ENCODE measurements at places on chromosomes 3 and 15. TPM values are rescaled to one million over a fixed set of nuclear protein-coding genes. Genes with fewer than 3 reads are reported as not detected.

DNA sequence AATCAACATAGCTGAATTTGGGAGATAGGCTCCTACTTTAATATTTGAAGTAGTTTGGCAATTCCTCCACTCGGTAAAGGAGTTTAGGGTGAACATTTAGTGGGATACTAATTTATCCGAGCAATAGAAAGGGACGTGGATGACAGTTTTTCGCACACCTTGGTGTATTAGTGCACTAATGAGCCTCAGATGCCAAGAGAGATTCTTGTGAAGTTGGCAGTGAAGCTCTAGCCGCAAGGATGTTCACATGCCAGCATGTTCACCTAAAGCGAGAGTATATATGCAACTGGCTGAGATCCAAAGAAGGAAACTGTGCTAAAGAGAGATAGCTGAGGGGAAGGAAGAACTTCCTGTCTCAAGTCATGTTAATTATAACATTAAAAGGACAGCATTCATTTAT lies 58.5 kb downstream of the TGFBR2 start:
- DNase-seq: no peak

DNA sequence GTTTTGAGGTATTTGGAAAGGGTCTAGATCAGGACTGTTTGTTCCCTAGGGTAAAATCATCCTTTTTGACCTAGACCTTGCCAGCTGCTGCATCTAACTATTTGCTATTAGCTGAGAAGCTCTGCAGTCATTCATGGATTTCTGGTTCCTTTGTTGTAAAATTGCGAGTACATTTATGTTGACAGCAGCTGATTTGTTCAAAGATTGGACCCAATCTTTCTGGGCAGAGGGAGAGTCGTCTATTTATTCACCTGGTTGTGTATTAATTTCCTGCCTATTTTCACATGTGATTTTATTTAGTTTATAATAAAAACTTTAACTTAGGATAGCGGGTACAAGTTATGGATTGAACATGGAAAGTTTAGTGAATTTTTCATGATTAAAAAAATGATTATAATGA lies 236.3 kb downstream of the CNTN4 start:
- DNase-seq: no peak

- no peak for DNase-seq
Measured at GRCh38 chr15:65184305-65184867, 756 bp downstream of the CLPX start.

DNA sequence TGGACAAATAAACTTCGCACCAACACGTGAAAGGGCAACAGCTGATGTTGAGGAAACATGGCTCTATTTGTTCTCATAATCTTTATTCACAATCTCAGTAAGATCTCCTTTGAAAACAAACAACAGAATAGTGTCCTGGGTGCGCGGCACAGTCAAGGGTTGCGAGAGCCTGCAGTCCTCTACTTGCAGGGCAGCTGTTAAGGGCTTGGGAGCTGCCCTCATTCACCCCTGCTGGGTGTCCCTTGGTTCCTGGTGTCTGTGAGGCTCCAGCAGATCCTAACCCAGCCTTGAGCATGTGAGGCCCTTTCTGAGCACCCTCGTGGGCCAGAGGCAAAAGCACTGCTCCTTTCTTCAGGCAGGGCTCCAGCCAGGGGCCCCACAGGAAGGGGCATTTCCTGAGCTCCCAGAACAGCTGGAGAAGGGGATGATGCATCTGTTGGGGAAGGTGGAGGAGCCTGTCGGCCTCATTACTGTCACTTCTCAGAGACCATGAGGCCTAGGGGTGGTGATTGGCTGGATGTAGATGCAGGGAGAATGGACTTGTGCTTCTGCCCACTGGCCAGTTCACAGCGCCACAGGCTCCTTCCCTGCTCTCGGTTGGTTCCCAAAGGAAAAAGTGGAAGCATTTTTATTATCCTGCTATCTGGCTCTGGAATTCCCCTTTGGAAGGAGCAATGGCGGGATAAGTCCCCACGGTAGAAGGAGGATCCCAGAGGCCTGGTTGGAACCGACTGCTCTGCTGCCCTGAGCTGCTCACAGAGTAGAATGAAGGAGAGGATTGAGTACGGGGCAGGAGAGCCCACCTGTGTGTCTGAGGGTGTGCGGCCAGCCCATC lies 51.9 kb upstream of the KLF13 start:
- no peak for DNase-seq

GRCh38 chr3:9669720-9670432 lies 20.6 kb downstream of the MTMR14 start:
- DNase-seq: no peak

- DNase-seq: no peak
Measured at GRCh38 chr15:74320352-74321247, 46.8 kb downstream of the CYP11A1 start.

- no peak for DNase-seq
Measured at GRCh38 chr3:183533412-183534132, 21.9 kb downstream of the KLHL6 start.

DNA sequence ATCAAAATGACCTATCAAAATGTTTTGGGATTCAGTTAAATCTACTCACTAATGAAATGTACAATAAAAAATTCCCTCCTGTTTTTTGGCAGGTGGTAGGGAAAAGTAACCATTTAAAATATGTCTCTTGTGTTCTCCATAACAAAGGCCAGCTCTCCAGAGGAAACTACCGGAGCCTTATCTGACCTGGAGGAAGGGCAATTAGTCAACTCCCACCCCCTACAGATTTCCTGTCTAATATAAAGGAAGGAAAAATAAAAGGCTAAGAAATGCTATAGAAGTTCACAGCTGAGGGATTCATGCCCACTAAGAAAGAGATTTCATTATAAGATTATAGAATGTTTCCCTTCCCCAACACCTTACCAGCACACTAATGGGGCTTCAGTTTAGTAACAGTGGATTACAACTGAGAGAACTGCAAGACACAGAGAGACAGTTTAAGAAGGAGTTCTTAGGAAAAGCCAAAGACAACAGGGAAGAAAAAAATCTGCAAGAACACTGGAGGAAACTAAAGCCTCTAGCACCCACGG lies 376.5 kb upstream of the KCNMB2 start:
- DNase-seq: no peak

DNA sequence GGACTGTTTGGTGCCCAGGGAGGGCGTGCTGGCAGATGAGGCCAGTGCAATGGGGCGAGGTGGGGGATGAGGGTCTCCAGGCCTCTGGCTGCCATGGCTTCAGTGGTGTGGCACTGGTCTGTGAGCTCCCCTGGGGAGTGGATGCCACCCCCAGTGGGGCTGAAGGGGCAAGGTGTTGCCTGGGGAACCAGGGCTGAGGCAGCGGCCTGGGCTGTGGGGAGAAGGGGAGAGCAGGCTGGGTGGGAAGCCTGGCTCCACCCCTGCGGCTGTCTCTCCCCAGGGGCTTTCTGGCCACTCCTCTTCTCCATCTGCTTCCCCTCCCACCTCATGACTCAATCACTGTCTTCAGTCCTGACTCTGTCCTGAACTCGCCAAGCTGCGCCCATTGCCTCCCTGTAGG lies 88.4 kb upstream of the TLE3 start:
- DNase-seq: no peak

DNA sequence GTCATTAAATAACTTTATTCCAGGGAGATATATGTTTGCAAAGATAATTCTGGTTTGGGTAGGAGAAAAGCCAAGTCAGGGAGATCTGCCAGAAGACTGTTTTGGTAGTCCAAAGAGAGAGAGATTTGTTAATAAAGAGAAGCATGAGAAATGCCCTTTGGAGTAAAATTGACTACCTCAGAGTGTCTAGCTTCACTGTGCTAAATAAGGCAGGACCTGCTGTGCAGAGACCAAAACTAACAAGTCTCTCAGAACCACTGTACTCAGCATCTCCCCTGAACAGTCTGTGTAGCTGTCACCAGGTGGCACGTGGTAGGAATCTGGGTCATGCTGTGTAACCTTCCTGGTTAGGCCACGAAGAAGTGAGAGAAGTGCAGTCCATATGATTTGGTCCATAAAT lies 31.6 kb upstream of the SLC35G2 start:
- DNase-seq: no peak

DNA sequence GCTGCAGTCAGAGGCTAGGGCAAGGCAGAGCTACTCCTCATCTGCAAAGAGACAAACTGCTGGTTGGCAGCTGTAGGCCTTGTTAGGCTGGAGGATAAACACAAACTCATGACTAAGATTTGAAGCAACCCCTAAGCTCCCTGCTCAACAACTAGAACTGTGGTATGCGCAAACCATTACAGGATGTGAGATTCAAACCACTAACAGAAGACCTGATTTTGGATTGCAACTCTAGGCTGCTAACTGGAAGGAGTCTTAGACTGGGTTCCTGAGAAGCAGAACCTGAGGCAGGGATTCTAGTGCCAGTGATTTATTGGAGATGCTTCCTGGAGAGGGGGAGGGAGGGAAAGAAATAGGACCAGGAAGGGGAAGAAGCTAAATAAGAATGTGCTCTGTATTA lies 22.5 kb downstream of the CCR4 start:
- no peak for DNase-seq

GRCh38 chr3:146164071-146164470 lies 3.1 kb upstream of the PLOD2 start:
- no peak for DNase-seq

DNA sequence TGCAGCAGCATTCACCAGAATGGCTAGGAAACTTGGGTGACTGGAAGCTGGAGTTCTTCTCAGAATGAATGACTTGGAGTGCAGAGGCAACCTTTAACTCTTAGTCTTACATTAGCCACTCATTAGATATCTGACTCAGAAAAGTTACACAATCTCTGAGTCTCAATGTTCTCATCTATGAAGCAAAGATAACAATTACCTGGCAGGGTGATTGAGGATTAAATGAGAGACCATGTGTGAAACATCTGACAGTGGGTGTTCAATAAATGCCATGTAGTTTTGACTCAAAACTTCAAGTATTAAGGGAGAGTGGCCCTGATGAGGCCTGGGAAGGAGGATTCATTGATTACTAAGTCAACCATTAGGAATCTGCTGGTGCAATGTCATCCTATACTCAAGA lies 48.3 kb downstream of the MRPL3 start:
- no peak for DNase-seq

DNA sequence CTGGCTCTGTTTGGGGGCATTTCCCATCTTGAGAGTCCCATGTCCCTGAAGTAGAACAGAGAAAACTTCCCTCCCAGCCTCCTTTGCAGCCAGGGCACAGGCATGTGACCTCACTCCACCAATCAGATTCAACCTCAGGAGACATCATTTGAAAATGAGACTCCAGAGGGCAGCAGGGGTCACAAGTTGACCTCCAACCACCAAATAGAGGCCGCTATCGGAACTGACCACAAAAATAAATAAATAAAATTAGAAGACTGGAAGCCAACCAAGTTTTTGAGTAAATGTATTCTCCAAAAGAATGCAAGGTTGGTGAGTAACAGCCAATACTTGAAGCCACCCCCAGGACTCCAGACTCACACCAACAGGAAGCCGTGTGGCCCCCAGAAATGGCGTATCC lies 106.5 kb downstream of the CHSY1 start:
- DNase-seq: no peak

DNA sequence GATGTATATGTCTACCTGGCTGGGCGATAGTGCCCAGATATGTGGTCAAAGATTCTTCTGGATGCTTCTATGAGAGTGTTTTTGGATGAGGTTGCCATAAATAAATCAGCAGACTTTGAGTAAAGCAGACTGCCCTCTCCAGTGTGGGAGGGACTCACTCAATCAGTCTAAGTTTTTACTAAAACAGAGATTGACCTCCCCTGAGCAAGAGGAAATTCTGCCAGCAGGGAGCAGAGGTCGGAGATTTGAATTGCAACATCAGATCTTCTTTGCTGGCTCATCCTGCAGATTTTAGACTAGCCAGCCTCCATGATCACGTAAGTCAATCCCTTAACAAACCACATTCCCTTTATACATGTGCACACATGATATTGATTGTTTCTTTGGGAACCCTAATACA lies 300.9 kb downstream of the MCTP2 start:
- DNase-seq: no peak

- no peak for DNase-seq
Measured at GRCh38 chr15:45182996-45183395, 4.8 kb downstream of the SHF start.

- no peak for DNase-seq
Measured at GRCh38 chr3:47010111-47010712, 30.7 kb downstream of the NBEAL2 start.

- DNase-seq: no peak
Measured at GRCh38 chr3:64739971-64740631, 52.3 kb upstream of the ADAMTS9 start.

DNA sequence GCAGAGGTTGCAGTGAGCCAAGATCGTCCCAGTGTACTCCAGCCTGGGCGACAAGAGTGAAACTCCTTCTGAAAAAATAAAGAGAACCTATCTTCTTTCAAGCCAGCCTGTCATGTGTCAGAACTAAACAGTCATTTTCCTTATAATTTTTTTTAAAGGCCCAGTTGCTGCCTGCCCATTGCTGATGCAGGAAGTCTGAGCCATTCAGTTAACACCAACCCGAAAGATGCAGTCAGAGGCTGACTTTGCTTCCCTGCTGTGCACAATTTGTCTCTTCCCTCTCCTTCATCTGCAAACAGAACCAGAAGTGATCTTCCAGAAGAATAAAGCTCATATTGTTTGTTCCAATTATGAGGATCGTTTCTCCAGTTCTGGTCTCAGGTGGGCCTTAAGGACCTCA lies 220.6 kb downstream of the SLCO3A1 start:
- DNase-seq: no peak

- no peak for DNase-seq
Measured at GRCh38 chr15:68781766-68782588, 38.7 kb downstream of the ANP32A start.

GATM gene
- total RNA-seq: not detected

DCUN1D1 gene
- total RNA-seq: 51.5 TPM

SERF2 gene
- total RNA-seq: 465 TPM

GALK2 gene
- 23.3 TPM for total RNA-seq

ACTC1 gene
- not detected for total RNA-seq

LRRC2 gene
- total RNA-seq: 0.52 TPM

RETNLB gene
- total RNA-seq: not detected

MYRIP gene
- total RNA-seq: not detected

LHFPL4 gene
- total RNA-seq: not detected

PLA1A gene
- total RNA-seq: 0.45 TPM

FBXL2 gene
- not detected for total RNA-seq

RPS27L gene
- 49.8 TPM for total RNA-seq

IL17RD gene
- total RNA-seq: not detected

ATXN7 gene
- 165 TPM for total RNA-seq

EPHB3 gene
- total RNA-seq: 0.35 TPM

SOX14 gene
- total RNA-seq: not detected

Measured in T-helper 17 cell (primary cell).